ENCODE measurements at places on chromosomes 1 and 21. TPM values are rescaled to one million over a fixed set of nuclear protein-coding genes. Genes with fewer than 3 reads are reported as not detected.

DNA sequence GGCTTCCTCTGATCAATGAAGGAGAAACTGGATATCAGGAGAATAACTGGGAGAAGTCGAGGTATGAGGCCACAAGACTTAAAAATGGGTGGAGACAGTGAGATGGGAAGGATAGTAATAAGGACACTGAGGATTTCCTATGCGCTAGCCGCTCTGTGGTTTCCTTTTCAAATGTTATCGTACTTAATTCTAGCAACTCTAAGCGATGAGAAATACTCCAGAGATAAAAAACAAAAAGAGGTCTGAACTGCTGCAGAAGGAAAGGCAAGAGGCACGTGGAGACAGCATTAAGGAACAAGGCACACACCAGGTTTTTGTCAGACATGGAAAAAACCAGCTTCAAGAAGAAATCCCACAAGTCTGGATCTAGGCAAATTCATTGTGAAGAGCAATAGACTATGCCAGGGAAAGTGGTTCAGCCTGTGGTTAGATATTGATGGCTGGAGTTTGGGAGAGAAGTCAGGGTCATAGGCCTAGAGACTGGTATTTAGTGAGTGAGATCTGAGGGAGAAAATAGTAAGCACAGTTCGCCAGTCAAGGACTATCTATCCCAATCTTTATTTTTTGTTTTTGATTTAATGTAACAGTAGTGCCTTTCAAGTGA, 5.3 kb downstream of the CLCA2 start:
- DNase-seq, result no peak

DNA sequence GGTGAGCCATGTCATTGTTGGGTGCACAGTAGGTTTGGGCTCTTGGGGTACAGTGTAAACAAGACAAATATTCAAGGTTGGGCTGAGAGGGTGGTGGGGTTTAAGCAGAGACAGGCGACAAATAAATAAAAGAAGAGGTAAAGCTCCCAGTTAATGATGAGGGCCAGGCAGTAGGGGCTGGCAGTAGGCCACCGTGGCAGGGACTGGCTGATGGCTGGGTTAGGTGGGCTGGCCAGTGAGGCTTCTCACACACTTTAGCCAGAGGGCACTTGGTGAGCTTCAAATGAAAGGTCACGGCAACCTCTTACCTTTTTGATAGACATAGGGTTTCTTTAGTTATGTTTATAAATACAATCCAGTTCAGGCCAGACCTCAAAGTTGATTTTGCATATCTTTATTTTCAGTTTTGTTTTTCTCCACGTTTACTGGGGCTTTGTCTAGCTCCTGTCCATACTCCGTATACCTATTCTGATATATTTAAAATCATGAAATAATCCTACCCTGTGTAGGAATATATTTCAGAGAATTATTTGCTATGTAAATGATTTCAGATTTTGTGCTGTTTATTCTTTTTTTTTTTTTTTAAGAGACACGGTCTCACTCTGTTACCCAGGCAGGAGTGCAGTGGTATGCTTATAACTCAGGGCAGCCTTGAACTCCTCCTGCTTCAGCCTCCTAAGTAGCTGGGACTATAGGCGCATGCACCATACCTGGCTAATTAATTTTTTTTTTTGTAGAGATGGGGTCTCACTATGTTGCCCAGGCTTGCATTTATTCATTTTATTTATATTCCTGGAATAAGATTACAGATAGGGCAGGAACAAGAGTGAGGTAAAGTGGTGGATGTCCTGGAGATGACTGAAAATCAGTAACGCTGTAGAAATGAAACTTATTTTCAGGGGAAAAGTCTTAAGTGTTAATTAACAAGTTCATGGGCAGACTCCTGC, 122.7 kb downstream of the RYR2 start:
- DNase-seq, result no peak

- DNase-seq, result no peak
Measured at GRCh38 chr21:34223376-34223775, 140.4 kb upstream of the KCNE2 start.

The AADACL3 gene
- not detected for total RNA-seq

The PYHIN1 gene
- 0.32 TPM for total RNA-seq

DNA sequence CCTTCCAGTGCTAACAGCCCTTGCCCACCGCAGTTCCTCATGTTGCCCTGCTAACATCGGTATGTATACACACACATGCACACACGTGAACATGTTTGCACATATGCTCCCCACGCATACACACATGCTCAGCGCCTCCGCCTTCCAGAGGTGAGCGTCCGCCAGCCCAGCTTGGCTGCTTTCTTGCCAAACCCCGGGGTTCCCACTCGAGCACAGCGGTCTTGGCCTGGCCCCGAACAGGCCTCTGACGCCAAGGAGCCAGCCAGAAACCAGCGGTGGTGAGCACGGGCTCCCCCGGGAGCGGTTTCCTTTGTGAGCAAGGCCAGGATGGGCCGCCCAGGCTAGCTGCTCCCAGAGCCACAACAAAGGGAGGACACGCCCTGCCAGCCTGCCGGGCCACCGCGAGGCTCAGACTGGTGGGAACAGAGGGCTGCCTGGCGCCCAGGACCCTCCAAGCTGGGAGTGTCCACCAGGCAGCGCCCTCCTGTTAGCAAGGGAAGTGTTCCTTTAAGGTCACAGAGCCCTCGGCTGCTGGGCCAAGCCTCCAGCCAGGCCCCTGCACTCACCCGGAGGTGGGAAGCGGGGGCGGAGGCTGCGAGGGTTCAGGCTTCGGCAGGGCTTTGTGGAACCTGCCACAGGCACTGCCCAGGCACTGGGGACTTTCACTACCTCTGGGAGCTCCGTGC, 65.4 kb downstream of the ALPL start:
- peak; percentile 86 for DNase-seq

All from Right ventricle myocardium inferior (tissue), 1 donor.